ENCODE measurements at places on chromosomes 5 and 9.

GRCh38 chr9:119083673-119084072, 285.6 kb downstream of the BRINP1 start:
- no peak for DNase-seq

- DNase-seq: no peak
Measured at GRCh38 chr5:166074582-166075481, 2216.6 kb upstream of the WWC1 start.

- DNase-seq: no peak
Measured at GRCh38 chr5:115333164-115333563, 36.7 kb upstream of the CCDC112 start.

DNA sequence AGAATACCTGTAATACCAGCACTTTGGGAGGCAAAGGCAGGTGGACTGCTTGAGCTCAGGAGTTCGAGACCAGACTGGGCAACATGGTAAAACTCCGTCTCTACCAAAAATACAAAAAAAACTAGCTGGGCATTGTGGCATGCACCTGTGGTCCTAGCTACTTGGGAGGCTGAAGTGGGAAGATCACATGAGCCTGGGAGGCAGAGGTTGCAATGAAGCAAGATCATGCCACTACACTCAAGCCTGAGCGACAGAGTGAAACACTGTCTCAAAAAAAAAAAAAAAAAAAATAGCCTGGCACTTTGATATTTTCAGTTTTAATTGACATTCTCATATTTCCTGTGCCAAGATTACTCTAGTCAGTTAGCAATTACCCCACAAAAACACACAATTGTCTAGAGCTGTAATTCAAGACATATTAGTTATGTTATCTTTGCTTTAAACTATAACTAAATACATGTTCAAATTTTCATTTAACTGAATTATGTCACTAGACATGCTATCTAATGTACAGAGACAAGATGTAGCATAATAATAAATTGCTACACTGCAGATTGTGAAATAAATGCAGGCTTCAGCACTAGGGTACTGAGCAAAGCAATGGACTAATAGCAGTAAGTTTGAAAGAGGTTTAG, 378.2 kb upstream of the GRAMD2B start:
- DNase-seq: no peak

DNA sequence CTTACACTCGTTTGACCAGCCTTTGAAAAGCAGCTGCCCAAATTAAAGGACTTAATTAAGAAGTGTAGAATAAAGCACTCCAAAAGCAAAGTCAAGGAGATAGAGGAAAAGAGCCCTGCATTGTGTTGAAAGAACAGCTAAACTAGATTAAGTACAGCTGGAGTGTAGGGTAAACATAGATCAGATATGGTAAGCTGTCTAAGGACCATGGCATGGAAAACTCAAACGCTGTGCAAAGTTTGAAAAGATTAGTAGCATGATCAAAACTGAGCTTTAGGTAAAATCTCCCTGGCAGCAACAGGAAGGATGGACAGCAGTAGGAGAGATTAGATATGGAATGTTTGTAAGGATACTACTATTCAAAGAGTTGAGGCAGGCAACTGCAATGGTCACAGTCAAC, 55.4 kb downstream of the BNC2 start:
- no peak for DNase-seq

DNA sequence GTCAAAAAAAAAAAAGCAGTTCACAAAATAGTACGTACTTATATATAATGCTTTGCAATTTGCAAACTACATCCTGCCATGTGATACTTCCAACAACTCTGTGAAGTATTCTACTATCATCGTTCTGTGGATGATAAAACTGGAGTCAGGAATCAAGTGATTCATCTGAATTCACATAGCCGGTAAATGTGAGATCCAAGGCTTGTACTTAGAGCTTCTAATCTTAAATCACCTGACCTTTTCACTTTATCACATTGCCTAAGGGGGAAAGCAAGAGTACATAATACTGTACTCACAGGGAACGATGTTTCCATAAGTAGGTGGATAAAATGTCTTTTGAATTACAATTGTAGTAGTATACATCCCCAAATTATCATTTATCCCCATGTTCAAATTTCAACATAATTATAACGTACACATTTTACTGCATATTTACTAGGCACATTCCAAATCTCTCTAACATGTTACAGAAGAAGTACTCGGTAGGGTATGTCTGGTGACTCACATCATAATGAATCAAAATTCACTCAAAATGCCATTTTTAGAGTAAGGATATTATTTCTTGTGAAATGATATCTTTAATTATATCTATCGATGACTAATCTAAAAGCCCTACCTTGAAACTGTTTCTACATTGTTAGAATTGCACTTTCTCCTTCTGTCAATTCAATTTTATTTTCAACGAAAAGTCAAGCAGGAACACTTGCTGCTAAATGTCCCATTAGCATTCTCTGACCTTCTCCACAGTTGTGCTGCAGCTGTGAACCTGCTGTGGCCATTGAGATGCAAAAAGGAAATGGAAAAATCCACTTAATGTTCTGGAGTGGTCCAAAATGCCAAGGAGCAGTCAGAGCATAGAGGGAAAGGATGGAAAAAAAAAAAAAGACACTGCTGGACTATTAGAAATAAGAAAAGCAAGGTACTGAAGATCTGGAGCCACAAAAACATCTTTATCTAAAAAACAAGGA, 78.9 kb downstream of the OR2K2 start:
- no peak for DNase-seq

DNA sequence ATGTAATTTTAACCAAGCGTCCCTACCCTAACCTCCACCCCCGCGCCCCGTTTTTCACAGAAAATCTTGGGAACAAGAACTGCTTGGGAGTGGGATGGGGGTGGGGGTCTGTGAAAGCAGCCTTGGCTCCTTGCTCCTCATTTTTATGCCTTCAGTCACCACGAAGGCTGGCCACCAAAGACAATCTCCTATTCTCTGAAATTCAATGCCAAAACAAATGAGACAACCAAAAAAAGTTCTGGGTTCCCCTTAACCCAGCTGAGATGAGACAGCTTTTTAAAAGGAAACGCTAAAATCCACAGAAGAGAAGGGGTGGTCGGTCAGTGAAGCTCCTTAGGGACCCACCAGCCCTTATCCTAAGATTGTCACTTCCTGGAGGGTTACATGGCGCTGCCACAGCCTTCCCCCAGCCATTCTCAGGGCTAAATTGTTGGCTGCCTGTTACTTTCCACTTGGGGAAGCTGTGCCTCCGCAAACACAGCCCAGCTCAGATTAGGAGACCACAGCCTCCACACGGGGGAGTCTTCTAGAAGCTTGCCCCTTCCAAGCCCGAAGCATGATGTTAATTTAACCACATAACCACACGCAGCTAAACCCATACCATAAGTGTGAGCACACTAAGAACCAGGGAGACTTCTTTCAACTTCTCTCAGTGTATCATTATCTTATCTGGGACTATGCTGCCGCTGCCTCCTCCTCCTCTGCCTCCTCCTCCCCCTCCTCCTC, 136.3 kb downstream of the FOXD1 start:
- no peak for DNase-seq

DNA sequence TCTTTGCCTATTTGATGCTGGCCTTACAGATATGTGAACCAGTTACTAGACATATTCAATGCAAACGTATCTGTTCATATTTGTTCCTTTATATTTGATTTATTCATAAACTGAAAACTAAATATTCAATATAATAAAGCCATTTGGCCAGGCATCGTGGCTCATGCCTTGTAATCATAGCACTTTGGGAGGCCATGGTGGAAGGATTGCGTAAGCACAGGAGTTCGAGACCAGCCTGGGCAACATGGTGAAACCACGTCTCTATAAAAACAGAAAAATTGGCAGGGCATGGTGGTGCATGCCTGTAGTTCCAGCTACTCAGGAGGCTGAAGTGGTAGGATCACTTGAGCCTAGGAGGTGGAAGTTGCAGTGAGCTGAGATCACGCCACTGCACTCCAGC, 49.2 kb upstream of the CTNNAL1 start:
- no peak for DNase-seq

DNA sequence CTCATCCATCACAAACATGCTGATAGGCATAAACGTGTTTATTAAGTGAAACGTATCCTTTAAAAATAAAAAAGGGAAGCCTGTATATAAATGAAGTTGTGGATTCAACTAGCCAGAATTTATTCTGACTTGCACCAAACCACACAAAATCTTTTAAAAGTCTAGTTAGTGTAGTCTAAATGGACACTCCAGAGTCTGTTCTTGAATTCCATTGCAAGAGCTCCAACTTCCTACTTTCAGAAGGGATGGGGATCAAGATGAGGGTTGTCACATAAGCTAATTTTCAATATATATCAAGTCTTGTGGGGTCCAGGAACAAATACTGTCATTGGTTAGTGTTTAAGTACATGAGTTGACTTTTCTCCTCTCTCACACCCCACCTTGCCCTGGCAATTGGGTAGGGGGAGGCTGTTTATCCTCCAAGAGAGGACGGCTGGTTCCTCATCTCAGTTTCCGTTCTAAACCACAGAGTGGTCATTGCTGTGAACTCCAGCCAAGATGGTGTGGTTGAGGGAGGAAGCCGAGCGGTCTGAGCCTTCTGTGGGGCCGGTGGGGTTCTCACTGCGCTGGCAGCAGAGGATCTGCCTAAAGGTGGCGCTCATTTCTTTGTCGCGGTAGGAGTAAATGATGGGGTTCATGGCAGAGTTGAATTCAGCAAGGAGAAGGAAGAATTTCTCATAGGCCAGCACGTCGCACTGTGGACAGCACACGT, 163.2 kb downstream of the LPAR1 start:
- no peak for DNase-seq

DNA sequence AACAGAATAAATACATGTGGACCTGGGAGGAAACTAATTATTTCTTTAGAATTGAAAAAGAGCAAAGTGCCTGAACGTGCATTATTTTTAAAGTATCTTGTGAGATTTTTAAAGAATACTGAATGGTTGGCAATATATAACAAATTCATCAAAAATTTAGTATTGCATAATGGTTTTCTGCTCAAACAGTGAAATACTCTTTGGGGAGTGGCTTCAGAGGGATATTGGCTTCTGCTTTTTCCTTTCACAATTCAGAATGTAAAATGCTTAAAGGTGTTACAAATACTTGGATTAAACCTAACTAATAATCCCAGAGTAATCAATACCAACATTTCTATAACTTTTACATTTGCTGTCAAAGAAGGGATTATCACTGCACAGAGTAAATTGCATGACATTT, 379.3 kb upstream of the CHD1 start:
- no peak for DNase-seq

DNA sequence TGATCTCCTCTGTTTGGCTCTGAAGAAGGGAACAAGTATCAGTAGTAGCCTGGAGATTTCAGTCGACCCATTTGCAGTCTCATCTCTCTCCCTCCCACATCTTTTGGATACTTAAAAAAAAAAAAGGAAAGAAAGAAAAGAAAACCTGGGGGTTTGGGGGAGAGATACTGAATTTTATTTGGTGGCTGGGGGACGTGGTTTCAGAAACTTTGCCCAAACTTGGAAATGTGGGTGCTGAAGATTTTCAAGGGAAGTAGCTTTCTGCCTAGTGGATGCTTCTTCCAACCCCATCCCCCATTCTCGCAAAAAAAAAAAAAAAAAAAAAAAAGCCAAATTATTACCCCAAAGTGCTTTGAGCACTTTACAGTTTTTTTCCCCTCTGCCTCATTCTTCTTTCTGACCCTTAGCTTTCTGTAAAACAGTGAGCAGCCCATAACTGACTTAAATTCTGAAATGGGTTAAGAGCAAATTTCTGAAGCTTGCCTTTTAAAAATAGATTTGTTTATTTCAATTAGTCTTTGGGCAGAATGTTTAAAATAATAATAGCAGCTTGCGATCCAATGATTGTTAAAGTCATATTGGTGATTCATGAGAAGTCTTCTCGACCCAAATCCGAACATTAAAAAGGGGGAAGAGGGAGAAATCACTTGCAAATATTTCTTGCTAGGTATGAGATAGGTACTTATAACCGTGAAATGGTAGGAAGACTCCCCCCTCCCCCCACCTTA, 894 bp downstream of the FST start:
- no peak for DNase-seq

GRCh38 chr5:156314416-156314815, 12.5 kb upstream of the SGCD start:
- no peak for DNase-seq

GRCh38 chr9:89384783-89385182, 66.5 kb downstream of the SECISBP2 start:
- no peak for DNase-seq

- no peak for DNase-seq
Measured at GRCh38 chr5:142998316-142999020, 228.3 kb downstream of the ARHGAP26 start.

DNA sequence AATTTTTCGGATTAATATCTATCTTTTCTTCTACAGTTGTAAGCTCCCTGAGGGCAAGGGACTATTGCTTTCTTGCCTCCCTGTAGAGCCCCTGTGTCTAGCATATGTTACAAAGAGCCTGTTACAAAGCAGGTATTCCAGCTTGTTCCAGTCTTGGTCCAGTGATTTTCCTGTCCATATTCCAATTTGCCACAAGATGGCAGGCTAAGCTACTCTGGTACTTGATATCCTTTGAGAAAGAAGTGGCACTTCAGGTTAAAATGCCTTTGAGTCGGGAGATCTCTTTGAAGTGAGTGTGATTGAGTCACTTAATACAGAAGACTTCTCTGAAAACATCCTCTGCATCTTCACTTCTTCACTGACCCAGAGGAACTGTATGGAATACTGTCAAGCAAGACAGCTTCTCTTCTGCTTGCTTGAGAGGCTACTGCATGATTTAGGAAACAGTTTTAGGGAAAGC, 24.5 kb downstream of the CAVIN4 start:
- DNase-seq: peak; percentile 49

GRCh38 chr5:124952566-124952965, 206.1 kb upstream of the ZNF608 start:
- DNase-seq: no peak

- no peak for DNase-seq
Measured at GRCh38 chr9:17688834-17689233, 110.0 kb downstream of the SH3GL2 start.

DNA sequence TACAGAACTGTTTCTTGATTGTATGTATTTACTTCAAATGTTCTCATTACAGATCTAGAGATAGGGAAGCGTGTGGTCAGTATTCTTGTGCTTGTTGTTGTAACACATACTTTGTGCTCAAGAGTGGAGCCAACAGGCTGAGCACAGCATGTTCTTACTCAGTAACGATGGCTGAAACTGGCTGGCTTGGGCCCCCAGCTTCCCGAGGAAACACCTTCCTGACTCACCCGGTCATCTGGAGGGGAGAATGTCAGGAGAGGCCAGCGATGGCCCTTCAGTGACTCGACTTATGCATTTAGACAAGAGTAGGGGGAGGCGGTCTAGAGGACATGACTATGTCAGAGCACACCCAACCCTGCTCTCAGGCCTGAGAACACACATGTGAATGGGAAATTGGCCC, 25.6 kb downstream of the ZNF474 start:
- DNase-seq: no peak

GRCh38 chr5:16413166-16413860, 52.3 kb downstream of the ZNF622 start:
- no peak for DNase-seq

DNA sequence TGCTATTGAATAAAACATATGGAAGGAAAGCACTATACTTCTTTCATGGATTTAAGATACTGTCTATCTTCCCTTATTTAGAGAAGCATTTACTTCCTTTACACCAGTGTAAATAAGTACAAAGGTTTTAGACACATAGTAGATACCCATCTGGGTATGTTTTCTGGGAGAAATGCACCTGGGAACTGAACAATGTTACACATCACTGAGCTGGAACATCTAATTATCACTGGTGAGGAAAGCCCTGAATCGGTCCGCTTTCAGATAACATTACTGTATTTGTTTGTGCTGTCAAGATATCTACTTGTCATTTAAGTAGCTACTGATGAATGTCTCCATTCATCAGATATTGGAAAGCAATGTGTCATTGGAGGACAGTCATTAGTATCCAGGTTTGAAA, 964.7 kb upstream of the PTPRD start:
- no peak for DNase-seq

GRCh38 chr5:38410304-38410990, 146.0 kb downstream of the LIFR start:
- DNase-seq: no peak

Data from A549 (cell line).